ENCODE measurements at places on chromosomes 7 and 10.
A peak's percentile ranks its signal among the peaks of the same experiment; 100 is the strongest.

DNA sequence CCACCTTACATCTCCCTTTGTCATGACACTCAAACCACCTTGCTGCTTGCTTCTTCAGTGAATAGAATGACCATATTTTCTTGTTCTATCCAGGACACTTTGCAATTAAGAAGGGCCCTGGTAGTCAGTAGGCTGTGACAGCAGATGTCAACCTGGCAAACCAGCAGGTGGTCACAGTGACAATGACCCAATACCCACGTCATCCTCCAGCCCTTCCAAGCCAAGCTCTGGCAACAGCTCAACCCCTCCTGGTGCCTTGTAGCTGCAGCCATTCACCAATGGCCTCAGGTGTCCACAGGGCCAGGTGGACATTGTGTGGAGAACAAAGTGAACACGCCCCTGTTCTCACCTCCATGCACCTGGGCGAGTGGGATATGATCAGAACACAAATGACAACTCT is 87.6 kb upstream of the MACROH2A2 start:
- DNase-seq = no peak

DNA sequence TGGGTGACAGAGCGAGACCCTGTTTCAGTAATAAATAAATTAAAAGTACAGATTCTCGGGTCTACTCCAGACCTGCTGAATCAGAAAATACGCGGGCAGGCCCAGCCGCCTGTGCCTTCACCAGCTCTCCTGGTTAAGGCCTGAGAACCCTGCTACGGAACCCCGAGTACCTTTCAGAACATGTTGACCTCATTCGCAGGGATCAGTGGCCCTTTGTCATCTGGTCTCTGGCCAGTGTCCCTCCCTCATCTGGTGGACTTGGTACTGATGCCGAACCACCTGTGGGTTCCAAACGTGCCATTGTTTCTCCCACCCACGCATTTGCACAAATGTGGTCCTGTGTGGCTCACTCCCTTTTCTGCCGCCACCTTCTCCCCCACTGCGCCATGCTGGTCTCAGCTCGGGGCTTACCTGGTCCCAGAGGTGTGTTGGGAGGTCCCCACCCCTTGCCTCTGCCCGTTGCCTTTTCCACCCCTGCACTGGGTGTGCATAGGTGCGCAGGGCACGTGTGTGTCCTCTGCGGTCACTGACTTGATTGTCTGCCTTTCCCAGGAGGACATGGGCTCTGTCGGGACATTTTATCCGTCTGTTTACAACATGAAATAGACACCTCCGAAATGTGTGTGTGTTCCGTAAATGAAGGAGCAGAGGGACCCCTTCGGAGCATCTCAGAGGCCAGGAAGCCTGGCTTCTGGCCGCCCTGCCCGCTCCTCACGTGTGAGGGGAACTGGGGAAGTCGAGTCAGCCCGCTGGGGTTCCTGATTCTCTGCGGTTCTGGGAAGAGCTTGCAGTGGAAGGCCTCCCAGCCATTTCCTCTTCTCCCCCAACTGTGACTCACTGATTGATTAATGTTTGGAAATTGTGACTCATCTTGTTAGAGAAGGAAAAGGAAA is 135.2 kb downstream of the CUX1 start:
- no peak for DNase-seq

DNA sequence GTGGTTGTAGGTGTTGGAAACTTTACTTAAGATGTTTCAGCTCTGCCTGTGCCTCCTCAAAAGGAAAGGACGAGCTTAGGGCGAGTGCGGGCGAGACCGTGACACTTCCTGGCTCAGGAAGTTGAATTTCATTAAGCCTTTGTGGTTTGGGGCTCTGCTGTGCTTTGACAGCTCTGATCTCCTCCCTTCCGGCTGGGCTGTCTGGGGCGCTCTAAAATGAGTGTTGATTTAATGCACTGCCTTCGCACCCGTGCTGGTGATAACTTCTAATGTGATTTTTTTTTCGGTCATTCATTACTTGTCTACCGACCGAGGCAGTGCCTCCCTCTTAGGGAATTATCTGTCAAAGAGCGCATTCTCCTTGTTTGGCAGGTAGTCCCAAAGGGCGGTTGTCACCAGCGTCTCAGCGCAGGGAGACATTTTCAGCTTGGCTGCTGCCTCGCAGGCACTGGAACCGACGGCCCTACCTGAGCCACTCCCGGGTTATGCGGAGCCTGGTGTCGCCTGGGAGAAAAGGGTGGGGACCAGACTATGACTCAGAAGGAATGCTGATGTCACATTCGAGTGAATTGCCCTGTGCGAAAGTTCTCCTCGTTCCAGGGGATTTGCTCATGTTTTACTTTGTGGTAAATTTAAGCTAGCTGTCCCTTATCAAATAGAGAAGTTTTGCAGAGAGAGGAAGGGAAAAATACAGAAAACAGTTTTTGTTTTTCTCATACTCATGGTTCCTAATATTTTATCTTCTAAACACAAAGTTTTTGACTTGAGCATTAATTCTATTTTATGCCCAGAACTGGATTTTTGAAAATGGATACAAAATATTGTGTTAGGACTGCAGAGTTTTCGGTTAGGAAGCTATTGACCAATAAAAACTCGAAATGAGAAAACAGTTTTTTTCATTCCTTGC is 920 bp downstream of the TES start:
- no peak for DNase-seq

DNA sequence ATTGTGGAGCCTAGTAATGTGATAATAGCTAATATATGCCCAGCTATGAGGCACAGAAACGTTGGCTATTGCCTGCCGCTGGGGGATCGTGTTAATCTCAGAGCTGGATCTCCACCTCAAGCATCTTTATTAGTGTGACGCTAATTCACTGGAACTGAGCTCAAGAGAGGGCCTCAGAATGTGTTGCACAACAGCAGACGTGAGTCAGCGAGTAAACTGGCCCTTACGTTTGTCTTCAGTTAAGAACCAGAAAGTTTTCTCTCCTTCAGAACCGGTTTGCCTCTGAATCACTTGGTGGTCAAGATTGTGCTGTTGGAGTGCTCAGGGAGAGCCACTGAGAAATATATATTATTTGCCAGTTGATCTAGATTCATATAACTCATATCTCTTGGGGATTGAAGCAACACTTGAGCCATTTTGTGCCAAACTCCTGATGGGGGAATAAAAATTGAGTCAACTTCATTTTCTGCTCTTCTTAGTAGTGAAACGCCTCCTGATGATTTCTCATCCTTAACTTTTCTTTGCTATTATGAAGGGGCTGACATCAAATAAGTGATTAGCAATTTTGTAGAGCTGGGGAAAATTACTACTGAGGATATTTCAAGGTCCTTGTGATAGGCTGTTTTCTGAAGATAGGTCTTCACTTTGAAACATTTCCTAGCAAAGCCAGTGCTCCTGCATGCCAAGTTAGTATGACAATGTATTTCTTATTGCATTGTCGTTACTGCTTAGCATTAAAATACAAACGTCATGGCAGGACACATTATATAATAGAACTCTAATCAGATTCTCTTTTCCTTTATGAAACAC is 22.3 kb downstream of the BZW2 start:
- DNase-seq = no peak

GRCh38 chr10:117047947-117048346 is 43.0 kb upstream of the SHTN1 start:
- DNase-seq = no peak

DNA sequence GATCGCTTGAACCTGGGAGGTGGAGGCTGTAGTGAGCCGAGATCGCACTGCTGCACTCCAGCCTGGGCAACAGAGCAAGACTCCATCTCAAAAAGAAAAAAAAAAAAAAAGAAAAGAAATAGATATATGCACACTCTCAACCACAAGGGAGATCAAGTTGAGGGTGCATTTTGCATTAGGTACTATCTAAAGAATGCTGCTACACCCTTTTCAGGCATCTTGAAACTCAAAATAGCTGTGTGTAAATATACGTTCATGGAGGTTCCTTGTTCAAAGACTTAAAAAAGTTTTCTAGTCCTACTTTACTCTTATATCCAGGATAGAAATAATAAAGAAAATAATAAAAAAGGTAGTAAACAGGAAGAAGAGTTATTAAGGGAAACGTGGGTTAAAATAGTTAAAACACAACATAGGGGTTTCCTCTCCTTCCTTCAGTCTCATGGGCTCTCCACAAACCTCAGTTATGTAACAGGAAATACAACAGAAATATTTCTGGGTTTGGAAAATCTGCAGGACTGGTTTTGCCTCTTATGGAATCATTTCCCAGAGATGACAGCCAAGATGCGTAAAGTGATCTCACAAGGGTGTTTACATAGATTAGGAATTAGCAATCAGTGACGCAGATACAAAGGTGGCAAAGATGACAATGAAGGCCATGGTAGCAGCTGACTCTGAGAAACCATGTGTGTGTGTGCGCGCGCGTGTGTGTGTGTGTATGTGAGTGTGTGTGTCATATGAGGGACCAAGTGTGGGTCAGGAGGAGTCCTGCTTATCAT is 15.1 kb downstream of the STEAP4 start:
- no peak for DNase-seq

GRCh38 chr7:135828604-135829003 is 80.0 kb upstream of the FAM180A start:
- no peak for DNase-seq

DNA sequence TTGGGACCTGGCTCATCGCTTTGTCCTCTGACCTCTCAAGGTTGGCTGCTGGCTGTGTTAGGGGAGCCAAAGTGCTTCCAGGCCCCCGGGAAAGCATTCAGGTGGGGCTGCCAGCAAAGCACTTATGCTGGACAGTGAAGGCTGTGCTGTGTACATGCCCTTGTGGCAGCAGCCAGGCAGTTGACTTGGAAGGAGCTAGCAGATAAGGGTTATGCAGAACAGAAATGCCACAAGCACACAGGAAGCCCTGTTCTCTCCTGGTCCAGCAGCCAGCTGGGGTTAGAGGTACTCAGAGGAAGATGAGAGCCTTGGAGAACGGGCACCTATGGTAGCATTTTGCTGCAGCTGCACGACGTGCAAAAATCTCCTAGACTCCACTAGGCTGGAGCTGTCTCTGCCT is 35.2 kb upstream of the OR9A4 start:
- no peak for DNase-seq

- DNase-seq = no peak
These were observed 98.9 kb downstream of the DYNC1I1 start for GRCh38 chr7:95871075-95871848.

DNA sequence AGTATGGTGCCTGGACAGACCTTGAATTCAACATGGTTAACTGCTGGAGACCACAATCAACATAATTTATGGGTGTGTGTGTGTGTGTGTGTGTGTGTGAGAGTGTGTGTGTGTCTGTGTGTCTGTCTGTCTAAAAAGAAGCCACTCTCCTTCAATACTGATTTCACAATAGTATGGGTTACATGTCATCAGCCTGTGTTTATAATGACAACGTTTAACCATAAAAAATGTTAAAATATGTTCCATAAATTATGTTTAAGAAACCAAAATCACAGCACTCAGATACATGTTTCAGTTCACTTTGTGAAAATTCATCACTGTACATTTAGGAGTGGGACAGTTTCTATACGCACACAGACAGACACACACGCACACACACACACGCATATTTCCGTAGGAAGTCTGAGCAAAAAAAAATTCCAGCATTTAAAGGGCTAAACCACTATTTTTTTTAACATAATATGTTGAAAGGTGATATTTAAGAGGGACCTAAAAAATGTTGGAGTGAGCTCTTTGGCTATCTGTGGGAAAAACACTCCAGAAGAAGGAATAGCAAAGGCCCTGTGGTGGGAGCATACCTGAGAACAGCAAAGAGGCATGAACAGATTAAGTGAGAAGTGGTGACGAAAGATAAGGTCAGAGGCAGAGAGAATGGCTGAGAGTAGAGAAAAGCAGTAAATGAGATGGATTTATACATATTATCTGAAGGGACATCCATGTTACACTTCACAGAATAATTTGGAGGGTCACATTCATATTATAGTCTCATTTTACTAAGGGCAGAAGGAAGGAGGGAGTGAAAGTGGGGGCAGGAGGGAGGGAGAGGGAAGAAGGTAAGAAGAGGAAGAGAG is 10.9 kb downstream of the PDZD8 start:
- no peak for DNase-seq

DNA sequence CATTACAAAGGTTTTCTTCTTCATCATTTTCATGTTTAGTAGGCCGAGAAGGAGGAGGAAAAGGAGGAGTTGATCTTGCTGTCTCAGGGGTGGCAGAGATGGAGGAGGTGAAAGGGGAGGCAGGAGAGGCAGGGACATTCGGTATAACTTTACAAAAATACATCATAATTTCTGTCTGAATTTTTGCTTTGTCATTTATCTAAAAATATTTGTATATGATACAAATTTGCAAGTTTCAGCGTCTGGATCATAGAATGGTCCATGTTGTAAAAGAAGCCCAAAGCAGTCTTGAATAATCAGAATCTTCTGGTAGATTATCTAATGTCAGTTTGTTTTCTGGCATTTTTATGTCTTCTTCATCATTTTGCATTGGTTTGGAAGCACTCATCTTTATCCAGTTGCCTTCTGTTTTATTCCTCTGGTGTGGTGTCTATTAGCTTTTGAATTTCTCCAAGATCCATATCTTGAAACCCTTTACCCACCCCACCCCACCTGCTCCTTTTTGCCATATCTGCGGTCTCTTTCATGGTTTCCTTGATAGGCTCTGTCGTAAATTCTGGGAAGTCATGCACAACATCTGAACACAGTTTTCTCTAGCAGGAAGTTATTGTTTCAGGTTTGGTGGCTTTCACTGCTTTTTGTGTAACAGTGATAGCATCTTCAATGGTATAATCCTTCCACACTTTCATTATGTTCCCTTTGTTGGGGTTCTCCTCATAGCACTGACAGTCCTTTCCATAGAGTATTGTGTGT is 95.0 kb downstream of the ST7 start:
- no peak for DNase-seq

GRCh38 chr10:59358576-59358975 is 3.8 kb downstream of the FAM13C start:
- no peak for DNase-seq

DNA sequence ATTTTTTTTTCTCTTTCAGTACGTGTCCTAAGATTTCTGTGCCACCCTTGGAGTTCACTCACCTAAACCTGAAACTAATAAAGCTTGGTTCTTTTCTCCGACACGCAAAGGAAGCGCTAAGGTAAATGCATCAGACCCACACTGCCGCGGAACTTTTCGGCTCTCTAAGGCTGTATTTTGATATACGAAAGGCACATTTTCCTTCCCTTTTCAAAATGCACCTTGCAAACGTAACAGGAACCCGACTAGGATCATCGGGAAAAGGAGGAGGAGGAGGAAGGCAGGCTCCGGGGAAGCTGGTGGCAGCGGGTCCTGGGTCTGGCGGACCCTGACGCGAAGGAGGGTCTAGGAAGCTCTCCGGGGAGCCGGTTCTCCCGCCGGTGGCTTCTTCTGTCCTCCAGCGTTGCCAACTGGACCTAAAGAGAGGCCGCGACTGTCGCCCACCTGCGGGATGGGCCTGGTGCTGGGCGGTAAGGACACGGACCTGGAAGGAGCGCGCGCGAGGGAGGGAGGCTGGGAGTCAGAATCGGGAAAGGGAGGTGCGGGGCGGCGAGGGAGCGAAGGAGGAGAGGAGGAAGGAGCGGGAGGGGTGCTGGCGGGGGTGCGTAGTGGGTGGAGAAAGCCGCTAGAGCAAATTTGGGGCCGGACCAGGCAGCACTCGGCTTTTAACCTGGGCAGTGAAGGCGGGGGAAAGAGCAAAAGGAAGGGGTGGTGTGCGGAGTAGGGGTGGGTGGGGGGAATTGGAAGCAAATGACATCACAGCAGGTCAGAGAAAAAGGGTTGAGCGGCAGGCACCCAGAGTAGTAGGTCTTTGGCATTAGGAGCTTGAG is at the start of gene CFTR:
Gene CFTR (plus strand): TSS at position 801 of the 830 bp plus-strand sequence. CDS start 70 bp downstream, outside the sequence.
- peak; percentile 16 for DNase-seq

Measured in caudate nucleus (tissue), 63 donors.